ENCODE measurements at places on chromosomes 3 and 15. TPM values are rescaled to one million over a fixed set of nuclear protein-coding genes. Genes with fewer than 3 reads are reported as not detected.

GRCh38 chr3:105781871-105782270 is 86.9 kb downstream of the CBLB start:
- DNase-seq: no peak

The RGMA gene
- 0.40 TPM for total RNA-seq

The OR5K2 gene
- total RNA-seq: not detected

DNA sequence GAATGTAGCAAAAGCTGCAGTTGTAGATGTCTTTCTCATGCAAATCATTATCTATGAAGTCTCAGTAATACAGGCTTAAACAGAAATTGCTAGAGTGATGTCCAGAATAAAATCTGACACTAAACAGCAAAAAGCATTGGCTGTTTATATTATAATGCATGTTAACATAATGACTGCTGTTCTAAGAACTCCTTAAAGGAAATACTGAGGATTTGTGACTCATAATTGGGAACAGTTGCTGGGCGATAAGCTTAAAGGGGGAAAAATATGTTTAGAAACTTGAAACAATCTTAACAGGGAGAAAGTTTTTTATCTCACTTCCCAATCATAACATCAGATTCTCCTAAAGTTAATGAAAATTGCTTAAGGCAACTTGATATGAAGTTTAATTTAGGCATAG is 17.5 kb downstream of the TIPARP start:
- no peak for DNase-seq

The CIDEC gene
- total RNA-seq: not detected
